MG63 (cell line): ENCODE measurements at places on chromosomes 7 and 10. TPM values are rescaled to one million over a fixed set of nuclear protein-coding genes. Genes with fewer than 3 reads are reported as not detected.

- no peak for DNase-seq
Measured at GRCh38 chr10:30877111-30877510, 154.6 kb downstream of the ZNF438 start.

GRCh38 chr10:63707254-63707910 lies 186.2 kb downstream of the REEP3 start:
- peak; percentile 23 for DNase-seq

The PRPS1L1 gene
- not detected in 2 replicates for total RNA-seq

The ABCB4 gene
- total RNA-seq, result 0.69 and 0.99 TPM in 2 replicates

The OPN1SW gene
- total RNA-seq, result not detected in 2 replicates
